Sigmoid colon (tissue), 7 donors: ENCODE measurements at places on chromosomes 3 and 15. TPM values are rescaled to one million over a fixed set of nuclear protein-coding genes. Genes with fewer than 3 reads are reported as not detected.

DNA sequence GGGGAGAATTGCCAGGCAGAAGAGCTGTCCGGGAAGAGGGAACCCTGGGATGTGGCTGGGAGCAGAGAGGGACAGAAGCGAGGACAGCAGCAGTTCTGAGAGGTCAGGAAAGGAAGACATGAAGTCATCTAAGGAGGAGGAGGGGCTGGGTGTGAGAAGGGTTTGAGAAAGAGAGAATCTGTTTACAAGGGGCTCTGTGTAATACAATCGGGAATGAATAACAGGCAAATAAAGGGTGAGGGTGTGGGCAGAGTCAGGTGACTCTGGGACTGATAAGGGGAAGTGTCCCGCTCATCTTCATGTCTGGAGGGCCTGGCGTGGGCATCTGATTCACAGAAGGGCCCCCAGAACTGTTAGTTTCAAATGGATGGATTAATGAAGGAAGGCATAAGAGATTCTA, 191.3 kb downstream of the XXYLT1 start:
- DNase-seq = no peak

- DNase-seq = no peak
These were observed 854.6 kb downstream of the NTRK3 start for GRCh38 chr15:87401973-87402372.

GRCh38 chr3:55735976-55736375, 248.9 kb upstream of the WNT5A start:
- no peak for DNase-seq

DNA sequence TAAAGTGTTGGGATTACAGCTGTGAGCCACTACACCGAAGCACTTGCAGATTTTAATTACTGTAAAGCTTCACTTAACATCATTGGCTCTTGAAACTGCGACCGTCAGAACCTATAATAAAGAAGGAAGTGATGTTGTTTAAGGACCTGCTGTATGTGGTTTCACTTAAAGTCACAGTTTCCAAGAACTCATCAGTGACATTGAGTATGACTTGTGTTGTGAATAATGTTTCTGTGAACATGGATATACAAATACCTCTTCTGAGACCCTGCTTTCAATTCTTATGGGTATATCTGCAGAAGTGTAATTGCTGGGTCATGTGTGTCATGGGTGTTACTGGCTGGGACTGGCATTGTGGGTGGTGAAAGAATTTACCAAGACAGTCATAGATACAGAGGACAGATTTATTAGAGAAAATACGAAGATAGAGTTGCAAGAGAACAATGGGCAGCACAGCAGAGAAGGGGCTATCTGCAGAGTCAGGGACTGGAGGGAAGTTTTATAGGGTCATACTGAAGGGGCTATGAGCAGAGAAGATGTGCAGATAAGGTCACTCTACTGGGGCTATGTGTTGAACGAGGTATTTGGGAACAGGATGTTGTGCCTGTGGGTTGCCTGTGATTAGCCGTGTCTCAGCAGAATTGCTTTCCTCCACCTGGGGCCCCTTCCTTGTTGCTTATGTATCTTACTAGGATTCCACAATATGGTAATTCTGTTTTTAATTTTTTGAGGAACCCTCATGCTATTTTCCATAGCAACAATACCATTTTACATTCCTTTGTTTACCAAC, 4.5 kb downstream of the NDUFB5 start:
- no peak for DNase-seq

- peak; percentile 49 for DNase-seq
These were observed 22.3 kb downstream of the NBEAL2 start for GRCh38 chr3:47001731-47002170.

DNA sequence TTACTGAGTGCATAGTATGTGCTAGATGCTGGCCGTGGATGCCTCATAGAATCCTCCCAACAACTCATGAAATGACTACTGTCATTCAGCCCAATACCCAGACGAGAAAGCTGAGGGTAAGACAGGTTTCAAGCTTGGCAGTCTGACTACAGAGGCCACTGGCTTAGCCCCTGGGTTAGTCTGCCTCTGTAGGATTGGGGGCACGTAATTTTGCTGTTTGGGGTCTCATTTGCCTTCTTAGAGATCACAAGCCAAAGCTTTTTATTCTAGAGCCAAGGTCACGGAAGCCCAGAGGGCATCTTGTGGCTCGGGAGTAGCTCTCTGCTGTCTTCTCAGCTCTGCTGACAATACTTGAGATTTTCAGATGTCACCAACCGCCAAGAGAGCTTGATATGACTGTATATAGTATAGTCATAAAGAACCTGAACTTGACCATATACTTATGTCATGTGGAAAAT, 1.0 kb upstream of the CCR5 start:
- no peak for DNase-seq

GRCh38 chr3:60742606-60743145, 508.6 kb downstream of the FHIT start:
- no peak for DNase-seq

GRCh38 chr3:120488296-120488695, 37.5 kb upstream of the FSTL1 start:
- no peak for DNase-seq

Gene SMAD6
- 5.7 TPM for total RNA-seq
